B cell (primary cell): ENCODE measurements at places on chromosomes 7 and 10.
A peak's percentile ranks its signal among the peaks of the same experiment; 100 is the strongest.

DNA sequence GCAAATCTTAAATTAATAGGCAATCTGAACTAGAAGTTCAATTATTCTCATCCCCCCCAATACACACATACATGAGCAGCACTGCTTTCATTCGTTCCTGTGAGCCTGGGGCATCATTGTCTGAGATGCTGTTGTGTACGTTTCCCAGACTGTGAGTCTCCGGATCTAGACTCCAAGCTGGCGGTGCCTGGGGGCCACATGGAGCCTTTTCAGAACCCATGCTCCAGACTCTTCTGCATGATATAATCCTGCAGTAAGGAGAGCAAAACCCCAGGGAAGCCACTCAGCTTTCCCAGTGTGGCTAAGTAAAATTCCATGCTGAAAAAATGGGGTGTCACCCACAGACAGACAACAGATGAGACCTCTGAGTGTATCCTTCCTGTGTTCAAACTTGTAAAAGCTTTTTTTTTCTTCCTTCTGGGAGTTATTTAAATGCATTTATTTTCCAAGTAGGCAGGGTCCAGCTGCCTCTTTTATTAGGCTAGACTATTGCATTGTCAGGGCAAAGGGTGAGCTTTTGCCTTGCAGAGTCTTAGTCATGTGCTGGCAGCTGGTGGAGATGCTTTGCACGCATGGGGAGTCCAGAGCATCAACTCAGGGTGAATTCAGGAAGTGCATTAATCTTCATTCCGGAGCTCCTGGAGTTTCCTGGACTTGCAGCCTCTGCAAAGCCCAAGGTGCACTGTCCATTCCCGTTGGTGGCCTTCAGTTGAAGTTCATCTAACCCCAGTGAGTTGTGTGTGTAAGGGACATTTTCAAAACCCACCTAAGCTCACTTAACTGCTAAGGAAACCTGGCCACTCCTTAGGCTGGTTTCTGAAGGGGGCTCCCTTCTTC lies 185.7 kb upstream of the ADO start:
- peak; percentile 39 for DNase-seq

DNA sequence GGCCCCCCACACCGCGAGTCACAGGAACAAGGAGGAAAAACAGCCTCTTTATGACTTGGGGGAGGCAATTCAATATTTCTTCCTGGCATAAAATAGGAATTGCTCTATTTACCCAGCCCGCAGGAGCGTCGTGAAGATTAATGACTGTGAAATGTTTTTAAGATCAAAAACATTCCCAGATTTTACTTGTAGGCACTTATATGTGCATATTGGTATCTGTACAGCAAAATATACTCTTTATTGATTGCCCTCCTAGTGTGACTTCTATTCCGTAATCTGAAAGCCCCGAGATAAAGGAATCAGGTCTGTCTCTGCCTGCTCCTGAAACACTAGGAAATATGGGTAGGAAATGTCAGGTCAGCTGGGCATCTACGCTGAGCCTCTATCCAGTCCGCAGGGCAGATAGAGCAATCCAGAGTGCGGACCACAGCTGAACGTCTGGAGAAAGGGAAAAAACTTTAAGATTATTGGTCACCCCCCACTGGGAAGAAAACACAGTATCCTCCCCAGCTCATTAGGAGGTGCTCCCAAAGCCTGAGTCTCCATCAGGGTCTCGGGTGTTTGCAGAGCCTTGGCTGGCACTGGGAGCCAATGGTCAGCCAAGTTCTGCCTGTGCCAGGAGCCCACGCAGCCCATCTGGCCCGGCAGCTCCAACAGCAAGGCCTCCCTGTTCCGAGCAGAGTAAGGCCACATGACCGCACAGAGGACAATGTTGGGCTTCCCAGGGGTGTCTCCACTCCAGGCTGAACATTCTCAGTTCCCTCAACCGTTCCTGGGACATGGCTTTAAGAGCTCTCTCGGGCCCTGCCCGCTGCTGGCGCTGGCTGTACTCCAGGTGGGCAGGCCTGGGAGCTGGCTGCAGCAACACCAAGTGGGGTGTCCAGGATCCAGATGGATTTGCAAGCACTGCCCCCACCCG lies 7.7 kb downstream of the CTBP2 start:
- no peak for DNase-seq

GRCh38 chr7:135161669-135162068 lies 8.8 kb downstream of the CYREN start:
- no peak for DNase-seq

DNA sequence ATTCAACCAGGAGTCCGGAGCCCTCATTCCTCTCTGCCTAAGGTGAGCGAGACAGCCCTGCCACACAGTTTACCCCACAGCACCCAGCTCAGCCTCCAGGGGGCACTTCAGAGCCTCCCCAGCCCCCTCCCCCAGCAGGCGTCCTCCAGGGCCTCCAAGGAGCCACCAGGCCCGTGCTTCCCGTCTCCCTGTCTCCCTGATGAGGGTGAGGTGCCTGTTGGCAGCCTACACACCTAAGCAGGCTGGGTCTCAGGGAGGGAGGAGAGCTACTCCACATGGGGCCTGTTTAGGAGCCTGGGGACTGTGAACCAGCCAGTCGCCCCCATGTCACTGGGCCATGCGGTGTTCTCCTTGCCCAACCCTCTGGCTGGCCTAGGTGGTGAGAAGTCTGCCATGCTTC lies 28.9 kb upstream of the TRIM8 start:
- DNase-seq: no peak

DNA sequence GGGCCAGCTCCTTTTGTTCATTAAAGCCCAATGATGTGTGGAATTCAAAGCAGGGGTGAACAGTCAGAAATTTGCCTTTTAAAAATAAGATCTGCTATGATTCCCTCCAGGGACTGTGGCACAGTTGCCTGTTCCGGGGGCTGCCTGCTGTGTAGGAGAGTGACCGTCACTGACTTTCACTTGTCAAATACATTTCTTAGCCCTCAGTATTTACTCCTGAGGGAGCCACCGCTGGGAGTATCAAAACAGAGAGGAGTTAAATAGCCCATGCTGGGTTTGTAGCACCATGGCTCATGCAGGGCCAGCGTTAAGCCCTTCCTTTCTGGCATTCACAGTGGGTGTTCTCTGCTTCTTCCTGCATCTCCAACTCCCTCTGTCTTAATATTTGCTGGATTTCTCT lies 897.8 kb downstream of the SORCS3 start:
- DNase-seq: no peak

DNA sequence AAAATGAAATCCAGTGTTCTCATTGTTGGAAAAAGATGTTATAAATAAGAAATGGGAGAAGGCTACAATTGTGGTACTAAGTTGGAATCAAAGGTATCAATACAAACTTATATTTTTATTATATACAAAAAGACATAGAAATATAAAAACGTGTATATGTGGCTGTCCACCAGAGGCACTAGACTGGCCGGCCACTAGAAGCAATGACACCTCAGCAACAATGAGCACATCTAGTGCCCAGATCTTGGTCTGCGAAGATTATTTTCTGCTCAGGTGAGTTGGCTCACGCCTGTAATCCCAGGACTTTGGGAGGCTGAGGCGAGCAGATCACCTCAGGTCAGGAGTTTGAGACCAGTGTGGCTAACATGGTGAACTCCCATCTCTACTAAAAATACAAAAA lies 21.6 kb downstream of the IDE start:
- DNase-seq: no peak

DNA sequence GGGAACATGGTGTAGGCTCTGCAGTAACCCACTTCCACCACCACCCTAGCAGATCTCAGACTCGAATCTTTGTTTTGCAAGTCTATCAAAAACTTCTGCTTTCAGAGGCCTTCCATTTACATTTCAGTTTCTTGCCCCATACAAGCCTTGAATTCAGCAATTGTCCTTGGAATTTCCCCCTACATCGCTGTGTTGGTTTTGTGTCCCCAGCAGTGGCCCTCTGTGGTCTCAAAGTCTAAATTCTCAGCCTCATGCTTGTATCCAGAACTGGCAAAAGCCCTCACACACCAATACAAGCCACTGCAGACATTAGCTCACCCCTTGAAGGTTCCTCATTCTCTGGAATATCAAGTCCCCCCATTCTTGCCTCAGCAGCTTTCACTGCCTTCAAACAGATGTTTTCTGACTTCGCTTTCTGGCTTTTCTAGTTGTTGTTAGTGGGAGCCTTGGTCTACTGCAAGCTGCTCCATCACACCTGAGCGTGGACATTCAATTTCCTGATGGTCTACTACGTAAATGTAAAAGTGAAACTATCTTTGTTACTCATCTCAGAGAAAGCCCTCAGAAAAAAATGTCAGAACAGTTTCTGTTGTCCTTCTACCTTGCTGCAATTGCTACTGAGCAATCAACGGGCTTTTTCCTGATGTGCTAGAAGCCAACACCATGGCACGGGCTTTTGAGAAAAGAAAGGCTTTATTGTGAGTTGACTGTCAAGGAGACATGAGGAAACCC lies 1.8 kb upstream of the NUB1 start:
- peak; percentile 59 for DNase-seq

DNA sequence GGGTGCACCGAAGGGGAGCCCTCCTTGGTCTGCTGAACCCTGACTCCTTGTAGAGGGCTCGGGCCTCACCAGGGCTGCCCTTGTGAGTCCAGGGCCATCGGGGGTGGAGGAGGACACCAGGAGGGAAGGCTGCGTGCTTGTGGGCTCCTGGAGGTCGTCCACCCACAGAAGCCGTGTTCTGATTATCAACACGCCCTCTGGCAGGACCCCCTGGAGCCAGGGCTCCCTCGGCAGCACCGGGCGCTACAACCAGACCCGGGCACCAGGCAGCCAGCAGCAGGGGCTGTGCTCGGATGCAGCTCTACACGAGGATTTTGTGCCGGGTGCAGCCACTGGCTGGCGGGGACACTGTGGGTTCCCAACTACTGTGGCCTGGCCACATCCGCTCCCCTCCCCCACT lies 6.1 kb upstream of the ADGRA1 start:
- no peak for DNase-seq

DNA sequence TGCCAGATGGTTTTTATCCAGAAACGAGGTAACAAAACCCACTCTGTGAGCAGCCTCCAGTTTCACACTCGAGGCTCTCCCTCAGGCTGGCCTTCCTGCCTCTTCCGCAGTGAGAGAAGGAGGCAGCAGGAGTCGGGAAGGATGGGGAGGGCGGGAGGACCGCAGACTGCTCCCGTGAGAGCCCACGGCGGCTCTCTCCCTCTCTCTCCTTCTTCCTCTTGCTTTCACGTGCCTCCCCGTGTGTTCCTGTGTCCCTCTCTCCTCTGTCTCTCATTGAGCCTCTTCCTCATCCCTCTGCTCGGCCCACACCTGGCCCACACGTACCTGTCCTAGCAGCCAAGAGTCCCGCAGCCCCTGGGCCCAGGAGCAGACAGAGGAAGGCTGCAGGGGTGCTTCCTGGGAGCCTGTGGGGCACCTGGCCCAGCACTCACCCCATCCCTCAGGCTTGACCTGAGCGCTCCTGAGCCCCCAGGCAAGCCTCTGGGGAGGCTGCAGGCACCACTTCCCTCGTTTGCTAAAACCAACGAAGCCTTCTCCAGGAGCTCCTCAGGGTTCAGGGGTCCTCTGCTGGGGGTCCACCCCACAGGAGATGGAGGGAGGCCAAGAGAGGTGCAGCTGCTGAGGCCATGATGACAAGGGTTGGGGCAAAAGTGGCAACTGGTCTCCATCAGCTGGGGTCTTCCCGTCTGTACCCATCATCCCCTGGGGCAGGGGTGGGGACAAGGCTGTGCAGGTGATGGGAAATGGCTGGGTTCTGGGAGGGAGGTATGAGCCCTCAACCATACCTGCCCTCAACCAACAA lies 13.6 kb downstream of the SPOCK2 start:
- DNase-seq: no peak

DNA sequence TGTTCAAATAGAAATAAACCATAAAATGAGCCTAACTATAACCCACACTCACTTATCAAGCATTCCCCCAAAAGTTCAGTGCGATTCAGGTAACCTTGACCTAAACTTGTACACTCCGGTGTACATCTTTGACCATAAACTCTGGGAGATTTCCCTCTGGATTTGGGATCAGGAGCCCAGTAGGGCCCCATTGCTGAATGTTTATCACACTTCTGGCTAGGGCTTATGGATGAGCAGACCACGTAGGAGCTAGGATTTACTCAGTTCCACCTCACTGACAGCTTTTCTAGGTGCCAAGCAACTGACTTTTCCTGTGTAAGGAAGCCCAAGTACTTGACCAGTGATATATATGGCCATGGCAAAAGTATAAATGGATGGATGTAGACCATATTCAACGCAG lies 113.7 kb downstream of the SVOPL start:
- no peak for DNase-seq

DNA sequence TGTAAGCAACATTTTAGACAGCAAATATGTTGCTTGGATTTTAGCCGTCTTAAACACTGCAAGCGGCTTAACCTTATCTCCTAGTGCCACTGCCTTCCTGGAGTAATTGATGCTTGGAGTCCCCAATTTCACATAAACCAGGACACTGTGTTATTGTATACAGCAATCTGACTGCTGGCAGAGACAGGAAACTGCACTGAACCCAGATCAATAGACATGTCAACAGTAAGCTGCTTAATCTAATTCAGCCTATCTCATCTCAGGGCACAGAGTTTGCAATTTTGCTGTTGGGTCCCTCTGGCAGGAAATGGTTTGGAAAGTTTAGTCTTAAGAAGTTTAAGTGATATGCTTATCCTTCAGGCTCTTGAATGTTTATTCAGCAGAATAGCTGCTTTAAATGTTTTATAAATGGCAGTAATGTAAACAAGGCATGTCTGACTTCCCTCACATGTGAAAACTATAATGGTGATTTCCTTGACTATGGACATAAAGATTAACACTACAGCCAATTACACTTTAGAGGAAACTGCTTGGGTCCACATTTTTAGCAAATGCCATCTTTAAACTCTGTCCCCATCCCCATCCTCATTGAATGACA lies 598.6 kb downstream of the PARD3 start:
- no peak for DNase-seq

DNA sequence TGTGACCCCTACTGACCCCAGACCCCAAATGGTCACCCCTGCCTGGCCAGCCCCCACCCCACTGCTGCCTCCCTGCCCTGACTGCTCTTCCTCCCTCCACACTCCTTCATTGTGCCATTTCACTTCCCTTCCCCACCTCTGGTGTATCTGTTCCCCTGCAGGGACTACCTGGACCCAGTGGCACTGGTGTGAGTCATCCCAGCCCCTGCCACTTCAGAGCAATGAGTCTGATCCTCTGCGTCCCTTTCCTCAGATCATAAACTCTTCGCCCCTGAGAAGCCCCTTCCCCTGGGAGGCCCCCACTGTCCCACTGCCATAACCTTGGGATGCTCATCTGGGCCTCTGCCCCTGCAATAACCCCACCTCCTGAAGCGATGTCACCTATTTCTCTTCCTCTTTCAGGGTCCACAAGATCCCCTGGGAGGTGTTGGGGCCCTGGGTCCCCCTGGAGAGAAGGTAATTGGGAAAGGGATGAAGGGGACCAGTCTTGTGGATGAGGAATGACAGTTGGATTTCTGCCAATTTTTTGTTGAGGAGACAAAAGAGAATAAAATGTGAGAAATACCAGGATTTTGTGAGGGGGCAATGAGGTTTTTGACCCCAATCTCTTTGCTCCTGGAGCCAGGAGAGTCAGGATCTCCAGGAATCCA lies 19.1 kb upstream of the VOPP1 start:
- DNase-seq: no peak

GRCh38 chr7:134783294-134784069 lies 4.0 kb downstream of the CALD1 start:
- no peak for DNase-seq

- no peak for DNase-seq
Observed at GRCh38 chr10:128914681-128915080, 552.4 kb upstream of the MGMT start.
